IPS DF 19.7 (cell line): ENCODE measurements at places on chromosomes 4 and X.

DNA sequence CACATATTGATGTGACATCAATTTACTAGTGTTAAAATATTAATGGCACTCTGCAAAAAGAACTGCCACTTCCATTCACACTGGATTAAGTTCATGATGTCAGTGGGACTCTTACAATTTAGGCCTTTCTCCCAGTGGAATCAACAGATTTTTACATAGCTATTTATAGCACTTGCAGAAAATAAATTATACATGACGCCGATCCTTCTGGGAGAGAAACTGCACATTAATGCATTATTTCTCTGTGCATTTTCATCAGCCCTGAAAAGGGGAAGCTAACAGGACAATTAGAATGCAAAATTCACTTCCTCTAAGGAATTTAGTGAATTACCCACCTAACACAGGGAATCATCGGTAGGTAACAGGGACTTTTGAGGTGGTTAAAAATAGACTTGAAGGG lies 15.7 kb downstream of the LGI2 start:
- DNase-seq = no peak

GRCh38 chr4:36753048-36753447 lies 471.6 kb downstream of the DTHD1 start:
- no peak for DNase-seq

- DNase-seq = no peak
These were observed 50.2 kb upstream of the SPRY1 start for GRCh38 chr4:123346330-123346940.

- DNase-seq = no peak
These were observed 9.9 kb upstream of the ANAPC4 start for GRCh38 chr4:25367004-25367621.

DNA sequence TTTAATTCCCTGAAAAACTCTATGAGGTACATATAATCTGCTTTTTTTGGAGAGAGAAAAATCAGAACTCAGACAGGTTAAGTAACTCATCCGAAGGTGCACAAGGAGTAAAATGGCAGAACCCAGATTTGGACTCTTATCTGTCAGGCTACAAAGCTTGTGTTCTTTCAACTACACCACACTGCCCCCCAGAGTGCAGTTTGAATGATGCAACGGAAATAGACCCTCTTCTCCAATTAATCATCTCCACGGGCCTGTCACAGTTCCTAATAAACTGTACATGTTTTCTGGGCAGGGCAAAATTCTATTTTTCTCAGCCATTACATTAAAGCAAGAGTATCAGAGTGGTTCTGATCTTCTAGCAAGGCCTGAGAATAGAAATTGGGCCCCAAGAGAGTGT lies 35.3 kb upstream of the DCX start:
- no peak for DNase-seq

DNA sequence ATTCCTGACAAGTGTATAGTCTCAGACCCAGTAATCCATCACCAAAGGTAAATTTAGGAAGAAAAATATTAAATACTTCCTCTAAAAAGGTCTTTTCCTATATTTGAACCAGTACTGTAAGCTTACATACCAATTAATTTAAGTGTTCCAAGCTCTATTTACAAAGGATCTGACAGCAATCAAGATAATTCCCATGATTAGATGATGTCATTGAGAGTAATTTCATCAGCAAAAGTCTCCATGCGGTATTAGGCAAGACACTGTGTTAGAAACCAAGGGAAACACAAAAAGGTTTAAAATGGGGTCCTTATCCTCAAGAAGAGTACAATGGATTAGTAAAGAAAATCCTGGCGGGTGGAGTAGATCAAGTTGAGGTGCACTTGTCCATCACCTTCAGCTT lies 198.5 kb downstream of the PRDM5 start:
- DNase-seq = no peak

GRCh38 chr4:175716961-175717360 lies 95.1 kb downstream of the GPM6A start:
- DNase-seq = no peak

- DNase-seq = no peak
These were observed 103.0 kb upstream of the TAPT1 start for GRCh38 chr4:16329125-16329796.

DNA sequence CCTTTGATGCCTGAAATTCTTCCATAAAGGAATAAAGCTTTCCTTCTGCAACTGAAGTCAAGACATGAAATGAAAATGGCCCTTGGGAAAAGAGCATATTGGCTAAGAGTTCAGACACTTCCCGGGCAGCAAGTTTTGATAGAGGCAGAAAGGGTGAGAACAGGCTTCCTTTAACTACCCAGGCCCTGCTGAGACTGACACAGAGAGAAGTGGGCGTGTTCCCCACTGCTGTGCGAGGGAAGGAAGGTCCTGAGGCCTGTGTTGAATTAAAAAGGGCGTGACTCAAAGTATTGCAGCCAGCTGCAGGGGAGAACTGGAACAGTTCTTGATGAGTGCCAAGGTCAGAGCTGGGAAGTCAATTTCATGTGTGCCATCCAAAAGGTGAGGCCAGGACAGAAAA lies 33.9 kb upstream of the ADGRG2 start:
- no peak for DNase-seq

GRCh38 chr4:150262611-150263010 lies 184.4 kb downstream of the DCLK2 start:
- no peak for DNase-seq

DNA sequence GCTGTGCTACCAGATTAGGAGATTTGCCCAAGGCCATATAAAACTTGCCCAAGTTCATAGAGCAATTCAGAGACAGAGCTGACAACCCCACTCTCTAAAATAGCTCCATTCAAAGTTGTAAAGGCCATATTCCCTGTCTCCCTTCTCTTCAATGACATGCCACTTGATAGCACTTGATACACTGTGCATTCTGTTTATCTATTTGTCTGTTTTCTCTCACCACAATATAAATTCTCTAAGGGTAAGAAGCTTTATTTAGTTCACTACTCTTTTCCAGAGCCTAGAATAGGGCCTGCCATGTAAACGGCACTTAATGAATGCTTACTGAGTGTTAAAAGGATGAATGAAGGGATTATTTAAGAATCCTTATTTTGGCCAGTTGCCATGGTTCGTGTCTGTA lies 24.1 kb upstream of the MAP9 start:
- DNase-seq = no peak

DNA sequence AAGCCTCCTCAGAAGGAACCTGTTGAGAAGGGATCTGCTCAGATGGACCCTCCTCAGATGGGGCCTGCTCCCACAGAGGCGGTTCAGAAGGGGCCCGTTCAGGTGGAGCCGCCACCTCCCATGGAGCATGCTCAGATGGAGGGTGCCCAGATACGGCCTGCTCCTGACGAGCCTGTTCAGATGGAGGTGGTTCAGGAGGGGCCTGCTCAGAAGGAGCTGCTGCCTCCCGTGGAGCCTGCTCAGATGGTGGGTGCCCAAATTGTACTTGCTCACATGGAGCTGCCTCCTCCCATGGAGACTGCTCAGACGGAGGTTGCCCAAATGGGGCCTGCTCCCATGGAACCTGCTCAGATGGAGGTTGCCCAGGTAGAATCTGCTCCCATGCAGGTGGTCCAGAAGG lies 22.9 kb downstream of the REST start:
- no peak for DNase-seq

DNA sequence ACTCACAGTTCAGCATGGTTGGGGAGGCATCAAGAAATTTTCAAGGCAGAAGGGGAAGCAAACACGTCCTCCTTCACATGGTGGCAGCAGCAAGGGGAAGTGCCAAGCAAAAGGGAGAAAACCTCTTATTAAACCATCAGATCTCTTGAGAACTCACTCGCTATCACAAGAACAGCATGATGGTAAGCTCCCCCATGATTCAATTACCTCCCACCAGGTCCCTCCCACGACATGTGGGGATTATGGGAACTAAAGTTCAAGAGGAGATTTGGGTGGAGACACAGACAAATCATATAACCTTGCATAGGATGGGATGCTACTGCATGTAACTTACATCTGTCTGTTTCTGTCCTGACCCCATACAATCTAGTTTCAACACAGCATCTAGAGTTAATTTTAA lies 511.8 kb upstream of the ARX start:
- no peak for DNase-seq

- DNase-seq = no peak
These were observed 53.2 kb downstream of the SPRY1 start for GRCh38 chr4:123449780-123450179.

GRCh38 chr4:42151568-42152506 lies 618 bp downstream of the BEND4 start:
- no peak for DNase-seq

GRCh38 chr4:78766026-78766425 lies 10.1 kb upstream of the BMP2K start:
- no peak for DNase-seq

- DNase-seq = no peak
These were observed 199.8 kb upstream of the GATB start for GRCh38 chr4:151960449-151961230.

DNA sequence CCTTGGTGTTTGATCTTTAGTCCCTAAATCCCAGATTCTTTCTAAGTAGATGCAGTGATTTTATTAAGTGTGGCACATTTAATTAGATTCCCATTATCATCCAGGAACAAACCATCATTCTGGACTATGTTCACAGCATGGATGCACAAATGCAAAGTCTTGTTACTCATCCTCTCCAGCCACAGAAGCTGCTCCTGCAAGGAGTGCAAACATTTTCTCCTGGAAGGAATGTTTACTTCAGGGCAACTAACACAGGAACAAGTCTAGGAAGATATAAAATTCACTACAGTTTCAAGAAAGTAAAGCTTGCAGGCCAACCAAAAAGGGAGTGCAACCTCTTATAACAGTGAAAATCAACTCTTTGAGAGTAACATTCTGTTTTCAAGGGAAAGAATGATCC lies 106.0 kb downstream of the IQCM start:
- DNase-seq = no peak

GRCh38 chr4:188466001-188466400 lies 326.8 kb downstream of the TRIML1 start:
- no peak for DNase-seq

GRCh38 chr4:4398430-4398829 lies 11.5 kb downstream of the NSG1 start:
- no peak for DNase-seq

GRCh38 chrX:151359931-151360871 lies 36.8 kb upstream of the VMA21 start:
- DNase-seq = no peak

DNA sequence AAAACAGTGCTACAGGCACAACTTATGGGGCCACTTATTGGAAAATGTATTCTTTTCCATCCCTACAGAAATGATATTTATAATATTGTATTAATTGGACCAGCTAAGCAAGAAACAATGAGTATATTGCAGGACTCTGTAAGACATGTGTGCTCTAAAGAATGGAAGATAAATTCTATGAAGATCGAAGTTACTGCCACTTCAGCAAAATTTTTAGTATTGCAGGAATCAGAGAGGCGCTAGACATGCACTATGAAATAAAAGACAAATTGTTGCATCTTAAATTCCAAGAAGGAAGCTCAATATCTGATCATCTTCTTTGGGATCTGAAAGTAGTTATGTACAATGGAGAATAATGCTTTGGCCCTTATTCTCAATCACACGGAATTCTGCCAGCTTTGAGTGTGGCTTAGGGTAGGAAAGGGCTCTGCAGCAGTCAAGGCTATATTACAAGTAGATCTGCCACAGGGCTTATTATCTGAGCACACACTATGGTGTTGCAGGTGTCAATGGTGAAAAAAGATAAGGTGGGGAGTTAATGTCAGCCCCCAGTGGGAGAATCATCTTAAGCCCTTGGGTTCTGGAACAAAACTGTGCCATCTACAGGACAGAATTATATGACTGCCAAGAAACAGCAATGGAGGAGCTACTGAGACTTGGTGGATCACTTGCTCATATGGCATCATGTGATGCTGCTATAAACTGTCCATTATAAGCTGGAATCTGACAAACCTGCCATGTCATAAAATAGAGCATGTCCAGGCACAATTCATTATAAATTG lies 334.0 kb upstream of the NDST3 start:
- peak; percentile 12 for DNase-seq

- DNase-seq = no peak
These were observed 8.3 kb upstream of the CXCR3 start for GRCh38 chrX:71626576-71626975.

GRCh38 chrX:78527263-78527662 lies 131.9 kb downstream of the RTL3 start:
- no peak for DNase-seq

GRCh38 chr4:105509291-105509690 lies 35.4 kb upstream of the PPA2 start:
- DNase-seq = no peak

GRCh38 chr4:5626913-5627312 lies 81.4 kb downstream of the EVC2 start:
- DNase-seq = no peak

DNA sequence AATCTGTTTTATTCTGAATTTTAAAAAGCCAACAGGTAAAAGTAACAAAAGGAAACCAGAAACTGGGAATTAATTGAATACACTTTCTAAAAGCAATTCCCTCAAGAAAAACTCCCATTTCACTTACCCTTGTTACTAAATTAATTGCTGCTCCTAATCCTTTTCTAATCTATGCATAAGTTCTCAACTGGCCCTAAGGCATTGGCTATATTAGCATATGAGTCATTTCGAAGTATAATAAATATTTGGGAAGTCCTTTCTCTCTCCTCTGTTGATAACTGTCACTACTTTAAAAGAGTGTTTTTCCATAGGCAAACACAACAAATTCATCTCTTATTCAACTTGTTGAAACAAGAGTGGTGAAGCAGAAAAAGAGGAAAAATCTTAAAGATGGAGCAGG lies 486.5 kb upstream of the HTR2C start:
- no peak for DNase-seq

GRCh38 chr4:184279496-184280061 lies 61.9 kb upstream of the ENPP6 start:
- DNase-seq = no peak

DNA sequence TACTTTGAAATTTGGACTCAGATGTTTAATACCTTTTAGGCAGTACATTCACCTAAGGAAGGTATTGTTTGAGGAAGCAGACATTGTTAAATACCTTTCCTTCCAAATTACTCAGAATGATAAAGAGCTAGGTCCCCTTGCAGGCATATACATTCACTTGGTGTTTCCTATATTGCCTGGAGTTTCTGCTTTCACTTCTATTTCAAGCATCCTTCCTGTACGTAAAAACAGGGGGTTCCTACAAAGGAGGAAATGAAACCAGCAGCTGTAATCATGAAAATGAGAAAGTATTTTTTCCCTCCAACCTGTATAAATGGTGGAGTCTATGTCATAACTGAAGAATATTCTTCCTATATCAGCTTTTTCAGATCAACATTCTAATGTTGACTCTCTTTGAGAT lies 90.4 kb upstream of the RASGEF1B start:
- no peak for DNase-seq

DNA sequence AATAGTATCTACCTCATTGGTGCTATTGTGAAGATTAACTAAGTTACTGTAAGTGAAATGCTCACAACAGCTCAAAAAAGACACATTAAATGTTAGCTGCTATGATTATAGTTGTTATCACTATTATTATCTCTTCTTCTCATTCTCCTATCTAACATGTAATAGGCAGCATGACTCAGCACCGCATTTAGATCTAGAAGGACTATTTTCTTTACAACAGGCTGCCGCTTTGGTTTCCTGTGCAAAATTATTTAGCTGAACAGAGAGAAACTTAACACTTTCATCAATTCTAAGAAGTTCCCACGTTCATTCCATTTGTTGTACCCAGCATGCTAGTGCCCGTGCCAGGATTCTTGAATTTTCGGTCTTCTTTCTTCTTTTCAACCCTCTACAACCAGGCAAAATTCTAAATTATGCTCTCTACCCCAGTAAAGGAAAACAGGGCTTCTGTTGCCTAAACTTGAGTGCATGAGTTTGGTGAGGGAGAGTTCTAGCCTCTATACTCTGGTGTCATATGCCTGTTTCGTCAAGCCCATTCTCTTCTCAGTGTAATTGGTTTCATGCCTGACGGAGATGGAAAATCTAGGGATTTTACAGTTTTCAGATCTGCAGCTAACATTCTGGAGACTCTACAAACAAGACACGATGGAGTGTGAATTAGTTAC lies 378.9 kb downstream of the PPP1R2C start:
- DNase-seq = no peak
